ENCODE measurements at places on chromosomes 6 and 20.

- DNase-seq, result no peak
Measured at GRCh38 chr20:53036992-53037391, 64.8 kb downstream of the TSHZ2 start.

- DNase-seq, result no peak
Measured at GRCh38 chr20:13291157-13291556, 70.1 kb downstream of the ISM1 start.

DNA sequence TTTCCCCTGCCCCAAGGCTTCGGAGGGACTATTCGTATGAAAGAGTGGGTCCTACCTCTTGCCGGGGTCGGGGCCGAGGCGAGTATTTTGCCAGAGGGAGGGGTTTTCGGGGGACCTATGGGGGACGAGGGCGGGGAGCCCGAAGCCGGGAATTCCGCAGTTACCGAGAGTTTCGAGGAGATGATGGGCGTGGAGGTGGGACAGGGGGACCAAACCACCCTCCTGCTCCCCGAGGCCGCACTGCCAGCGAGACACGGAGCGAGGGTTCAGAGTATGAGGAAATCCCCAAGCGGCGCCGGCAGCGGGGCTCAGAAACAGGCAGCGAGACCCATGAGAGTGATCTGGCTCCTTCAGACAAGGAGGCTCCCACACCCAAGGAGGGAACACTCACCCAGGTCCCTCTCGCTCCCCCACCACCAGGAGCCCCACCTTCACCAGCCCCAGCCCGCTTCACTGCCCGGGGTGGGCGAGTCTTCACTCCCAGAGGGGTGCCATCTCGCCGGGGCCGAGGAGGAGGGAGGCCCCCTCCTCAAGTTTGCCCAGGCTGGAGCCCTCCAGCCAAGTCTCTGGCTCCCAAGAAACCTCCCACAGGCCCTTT is 11.3 kb downstream of the PRRC2A start:
- DNase-seq, result no peak

- DNase-seq, result no peak
Measured at GRCh38 chr20:35341366-35342028, 49.3 kb upstream of the FAM83C start.
